Hepatocyte (in vitro differentiated cells): ENCODE measurements at places on chromosomes 6 and 20. TPM values are rescaled to one million over a fixed set of nuclear protein-coding genes. Genes with fewer than 3 reads are reported as not detected.

DNA sequence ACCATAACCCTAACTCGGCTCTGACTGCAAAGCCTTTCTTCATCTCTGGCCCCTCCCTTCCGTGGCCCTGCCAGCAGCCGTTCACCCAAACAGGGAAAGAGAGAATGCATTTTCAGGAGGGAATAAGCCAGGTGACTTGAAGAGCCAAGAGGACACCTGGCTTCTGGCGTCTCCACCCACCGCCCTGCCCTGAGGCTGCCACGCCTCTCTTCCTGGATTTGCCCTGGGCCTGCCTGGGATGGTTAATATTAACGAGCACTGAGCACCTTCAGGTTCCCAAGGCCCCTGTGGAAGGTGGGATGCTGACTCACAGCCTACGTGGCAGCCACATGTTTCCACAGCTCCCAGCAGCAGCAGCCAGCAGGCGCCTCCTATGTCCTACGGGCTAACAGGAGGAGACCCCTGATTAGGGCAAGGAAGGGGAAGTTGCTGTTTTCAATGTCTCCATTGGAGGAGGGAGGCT lies 138.0 kb upstream of the RREB1 start:
- peak; percentile 91 for DNase-seq

DNA sequence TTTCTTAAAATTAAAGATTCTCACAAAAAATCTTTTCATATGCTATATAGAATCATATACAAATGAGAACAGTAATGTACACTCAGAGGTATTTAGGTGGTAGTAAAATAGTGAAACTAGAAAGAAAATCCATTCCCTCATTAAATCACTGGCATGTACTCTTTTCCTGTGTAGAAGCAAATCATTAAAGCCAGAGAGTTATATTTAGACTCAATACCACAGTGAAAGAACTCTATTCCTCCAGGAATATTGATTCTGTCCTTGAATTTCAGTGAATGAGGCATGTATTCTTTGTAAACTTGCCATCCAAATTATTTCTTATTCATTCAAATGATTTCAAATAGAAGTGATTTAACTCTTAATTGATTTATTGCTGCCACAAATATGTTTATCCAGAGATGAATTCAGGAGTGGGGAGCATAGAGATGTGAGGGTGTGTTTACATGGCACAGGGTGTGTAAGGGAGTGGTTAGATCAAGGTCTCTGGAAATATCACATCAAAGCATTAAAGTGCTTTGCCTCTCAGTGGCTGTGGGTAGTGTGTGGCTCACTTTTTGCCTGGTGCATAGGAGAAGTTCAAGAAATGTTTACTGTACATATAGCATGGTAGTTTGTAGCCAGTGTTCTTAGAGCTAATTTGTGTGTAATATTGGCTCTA lies 141.2 kb downstream of the FAM83B start:
- no peak for DNase-seq

- no peak for DNase-seq
Measured at GRCh38 chr20:57620999-57621398, 773 bp upstream of the ZBP1 start.

GRCh38 chr6:7624796-7625710 lies 35.1 kb downstream of the SNRNP48 start:
- no peak for DNase-seq

DNA sequence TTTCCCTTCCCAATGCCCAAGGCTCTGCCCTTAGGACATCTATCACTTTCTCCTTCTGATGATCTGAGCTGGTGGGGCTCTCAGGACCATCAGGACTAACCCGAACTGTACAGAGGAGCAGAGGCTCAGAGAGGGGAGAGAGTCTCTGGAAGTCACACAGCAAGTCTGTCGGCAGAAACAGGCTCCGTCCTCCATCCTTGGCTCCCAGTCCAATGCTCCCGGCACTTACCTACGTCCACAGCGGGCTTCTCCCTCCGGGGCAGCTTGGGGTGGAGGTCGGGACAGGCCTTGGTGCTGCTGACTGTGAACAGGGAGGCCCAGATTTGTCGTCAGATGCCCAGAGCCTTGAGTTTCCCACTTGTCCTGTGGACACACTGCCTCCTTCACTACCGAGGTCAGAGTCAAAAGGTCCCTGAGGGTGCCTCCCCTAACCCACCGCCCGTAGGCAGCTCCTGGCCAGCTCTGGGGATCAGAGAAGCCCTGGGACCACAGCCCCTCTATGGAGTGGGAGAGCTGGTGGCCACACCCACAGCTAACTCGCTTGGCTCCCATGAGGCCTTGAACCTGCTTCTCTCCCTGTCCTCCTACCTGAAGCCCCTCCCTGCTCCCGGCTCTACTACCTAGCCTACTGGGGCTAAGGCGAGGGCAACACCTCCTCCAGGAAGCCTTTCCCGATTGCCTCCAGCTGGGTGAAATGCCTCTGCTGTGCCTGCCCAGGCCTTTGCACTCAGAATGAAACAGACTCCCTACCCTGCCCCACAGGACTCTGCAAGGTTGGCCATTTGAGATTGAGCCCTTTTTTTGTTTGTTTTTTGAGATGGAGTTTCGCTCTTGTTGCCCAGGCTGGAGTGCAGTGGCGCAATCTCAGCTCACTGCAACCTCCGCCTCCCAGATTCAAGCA lies 22.6 kb downstream of the VSTM2L start:
- DNase-seq: no peak

- no peak for DNase-seq
Measured at GRCh38 chr6:5684320-5685053, 322.2 kb downstream of the NRN1 start.

DNA sequence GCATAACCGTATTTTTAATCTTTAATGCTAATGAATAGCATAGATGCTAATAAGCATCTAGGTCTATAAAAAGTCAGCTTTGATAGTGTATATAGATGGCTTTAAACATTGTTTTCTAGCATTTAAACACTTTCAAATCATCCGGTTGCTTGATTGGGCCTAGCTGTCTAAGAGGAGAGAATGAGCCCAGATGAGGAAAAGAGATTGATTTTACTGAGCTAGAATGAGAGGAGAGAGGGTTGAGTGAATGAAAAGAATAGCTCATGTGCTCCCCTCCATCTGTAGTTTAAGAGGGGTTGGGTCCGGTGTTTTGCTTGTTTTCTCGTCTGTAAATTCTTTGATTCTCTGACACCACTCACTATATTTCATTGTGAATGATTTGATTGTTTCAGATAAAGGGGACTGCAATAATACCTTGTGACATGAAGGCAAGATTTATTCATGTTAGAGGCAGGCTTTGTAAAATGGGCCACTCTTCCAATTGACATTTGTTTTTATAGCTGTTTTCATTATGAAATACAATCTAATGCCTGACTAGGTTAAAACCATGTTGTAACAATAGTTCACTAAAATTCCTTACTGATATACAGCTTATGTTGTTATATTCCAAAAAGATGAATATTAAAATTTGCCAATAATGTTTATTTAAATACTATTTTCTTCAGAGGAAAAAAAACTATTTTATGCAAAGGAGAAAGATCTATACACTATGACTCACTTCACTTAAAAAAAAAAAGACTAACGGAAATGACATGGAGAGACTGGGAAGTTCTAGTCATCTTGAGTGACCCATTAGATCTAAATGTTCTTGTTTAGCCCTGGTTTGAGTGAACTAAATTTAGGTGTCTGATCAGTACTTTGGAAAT lies 3.2 kb downstream of the PTPN1 start:
- no peak for DNase-seq

GRCh38 chr6:105789935-105790334 lies 296.2 kb upstream of the PRDM1 start:
- no peak for DNase-seq

DNA sequence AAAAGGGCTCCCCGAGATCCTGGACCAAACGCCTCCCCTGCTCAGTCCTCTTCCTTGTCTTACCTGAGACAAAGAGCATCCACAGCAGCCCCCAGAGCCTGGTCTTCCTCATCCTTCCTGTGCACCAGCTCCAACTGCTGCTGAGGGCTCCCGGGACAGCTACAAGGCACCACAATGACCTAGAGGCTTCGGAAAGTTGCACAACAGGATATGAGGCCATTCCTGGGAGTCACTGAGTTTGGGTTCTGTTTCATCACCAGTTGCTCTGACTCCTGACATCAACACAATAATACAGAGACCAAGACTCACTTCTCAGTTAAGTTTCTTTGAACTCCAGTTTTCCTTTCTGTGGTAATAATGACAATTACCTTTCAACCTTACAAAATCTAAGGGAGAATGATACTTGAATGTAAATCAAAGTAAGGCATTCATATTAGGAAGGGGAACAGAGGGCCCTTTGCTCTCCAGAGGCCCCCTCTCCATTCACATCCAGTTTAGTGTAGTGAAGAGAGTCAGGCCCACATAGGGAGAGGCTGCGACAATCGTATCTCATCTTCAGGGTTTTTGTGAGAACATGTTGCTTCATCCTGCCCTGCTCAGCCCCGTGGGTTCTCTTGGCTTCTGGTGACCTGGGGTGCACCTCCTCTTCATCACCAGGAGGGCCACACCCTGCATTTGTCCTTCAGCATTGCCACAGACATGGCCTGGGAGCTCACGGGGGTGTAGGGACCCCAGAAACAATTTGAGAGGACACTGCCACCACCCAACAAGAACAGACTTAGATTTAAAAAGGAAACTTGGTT lies at the start of gene TREM1:
TREM1 (minus strand) TSS at position 139 of the 803 bp plus-strand sequence; CDS start at position 112, 27 bp downstream.
- peak; percentile 49 for DNase-seq

DNA sequence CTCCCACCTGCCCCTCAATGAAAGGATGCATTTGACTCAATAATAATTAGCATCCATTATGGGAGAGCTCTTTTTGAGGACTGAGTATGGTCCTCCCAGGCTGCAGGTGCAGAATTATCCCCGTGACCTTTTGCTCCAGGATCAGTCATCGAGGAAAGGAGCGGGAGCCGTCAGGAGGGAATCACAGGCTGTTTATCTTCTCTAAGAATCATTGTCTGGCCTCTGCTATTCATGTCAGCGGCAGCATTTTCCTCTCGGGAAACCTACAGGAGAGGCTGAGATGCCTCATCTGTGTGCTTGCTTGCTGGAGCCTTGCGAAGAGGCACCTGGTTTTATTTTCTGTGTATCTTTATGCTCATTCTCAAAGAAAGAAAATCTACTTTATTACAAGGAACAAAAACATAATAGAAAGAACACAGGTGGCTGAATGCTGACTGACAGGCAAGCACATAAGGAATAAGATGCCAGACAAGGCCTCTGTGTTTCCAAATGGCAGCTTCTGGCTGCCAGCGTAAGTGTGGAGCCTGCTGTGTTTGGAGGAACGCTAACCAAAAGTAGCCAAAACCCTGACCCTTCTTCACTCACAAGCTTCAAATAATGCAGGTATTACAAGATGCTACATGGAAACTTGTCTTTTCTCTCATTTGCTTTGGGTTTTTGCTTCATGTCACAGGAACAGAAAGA lies 539.1 kb upstream of the MARCKS start:
- no peak for DNase-seq

GRCh38 chr6:167005350-167006159 lies 6.4 kb downstream of the CEP43 start:
- DNase-seq: no peak

DNA sequence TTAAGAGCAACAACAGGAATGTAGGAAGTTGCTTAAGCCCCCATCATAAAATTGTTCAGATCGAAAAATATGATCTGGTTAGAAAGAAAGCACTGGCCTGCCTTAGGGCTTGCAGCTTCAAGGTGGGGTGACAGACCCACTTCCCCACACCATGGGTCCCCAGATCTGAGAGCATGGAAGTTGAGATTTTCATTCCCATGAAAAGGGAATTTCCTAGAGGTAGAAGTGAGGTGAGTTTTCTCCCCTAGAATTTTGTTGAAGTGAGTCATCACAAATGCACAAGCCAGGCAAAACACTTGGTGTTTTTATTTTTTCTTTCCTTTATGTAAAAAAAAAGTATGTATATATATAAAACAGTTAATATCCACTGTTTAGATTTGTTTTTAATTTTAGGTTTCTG lies 213.6 kb upstream of the SUPT3H start:
- no peak for DNase-seq

- DNase-seq: peak; percentile 41
Measured at GRCh38 chr6:36023996-36024795, at the start of gene SLC26A8. SLC26A8 (minus strand) TSS chr6:36024641; CDS start chr6:36019707, 4,934 bp downstream.

DNA sequence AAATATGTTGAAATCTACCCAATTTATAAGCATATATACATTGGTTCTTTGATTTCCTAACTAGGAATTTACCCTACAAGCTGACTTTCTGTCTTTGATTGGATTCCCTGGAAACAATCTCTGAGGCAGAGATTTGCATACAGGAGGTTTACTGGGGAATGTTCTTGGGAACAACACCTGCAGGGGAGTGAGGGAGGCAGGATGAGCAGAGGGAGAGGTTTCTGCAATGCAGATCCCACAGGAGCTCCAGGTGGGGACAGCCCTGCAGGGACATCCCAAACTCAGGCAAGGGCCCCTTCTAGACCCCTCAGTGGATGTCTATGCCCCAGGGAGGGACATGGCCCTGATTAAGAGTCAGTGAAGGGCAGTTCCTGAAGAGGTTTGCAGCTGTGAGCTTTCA lies 95.2 kb upstream of the CCDC167 start:
- no peak for DNase-seq

- no peak for DNase-seq
Measured at GRCh38 chr6:46757214-46757596, 10.5 kb downstream of the ANKRD66 start.

DNA sequence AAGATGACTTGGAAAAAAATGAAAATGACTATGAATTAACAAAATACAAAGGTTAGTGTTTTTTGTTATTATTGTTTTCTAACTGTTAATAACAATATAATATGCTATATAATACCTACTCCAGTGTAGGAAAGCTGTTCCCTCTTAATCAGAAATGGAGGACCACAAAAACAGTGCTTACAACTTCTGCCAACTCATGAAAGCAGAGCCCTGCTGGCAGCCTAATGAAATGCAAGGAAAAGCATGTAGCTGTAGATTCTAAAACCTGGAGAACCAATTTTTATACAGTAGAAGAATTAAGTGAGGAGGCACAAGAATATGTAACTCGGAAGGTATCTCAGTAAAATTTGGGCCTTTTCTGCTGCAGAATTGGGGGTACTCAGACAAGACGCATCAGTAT lies 29.4 kb downstream of the PHIP start:
- peak; percentile 14 for DNase-seq

The SIRPD gene
- not detected in 2 replicates for polyA plus RNA-seq

The GHRH gene
- polyA plus RNA-seq: not detected in 2 replicates

The ISM1 gene
- polyA plus RNA-seq: 0.76 and 1.7 TPM in 2 replicates

The CYP39A1 gene
- polyA plus RNA-seq: 2.8 and 5.2 TPM in 2 replicates

The C20orf96 gene
- polyA plus RNA-seq: 10.6 and 14.0 TPM in 2 replicates

The ENPP4 gene
- 2.4 and 3.5 TPM in 2 replicates for polyA plus RNA-seq

The SRMS gene
- not detected in 2 replicates for polyA plus RNA-seq
